ENCODE measurements at places on chromosomes 13 and 19.

DNA sequence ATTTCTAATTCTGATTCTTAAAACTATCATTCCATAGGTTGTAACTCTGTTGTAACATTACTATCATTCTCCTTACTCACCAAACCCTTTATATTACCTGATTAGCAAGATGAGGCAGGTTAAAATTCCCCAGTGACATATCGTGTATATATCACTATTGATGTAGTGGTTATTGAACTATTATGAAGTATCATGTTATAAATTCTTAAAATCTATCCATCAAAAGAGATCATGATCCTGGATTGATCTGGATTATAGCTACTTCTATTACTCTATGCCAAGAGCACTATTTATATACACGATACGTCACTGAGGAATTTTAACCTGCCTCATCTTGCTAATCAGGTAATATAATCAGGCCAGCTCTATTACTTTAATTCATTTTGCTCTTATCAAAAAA, 533.9 kb downstream of the SLITRK6 start:
- no peak for DNase-seq

- no peak for DNase-seq
Measured at GRCh38 chr13:92681239-92681638, 545.4 kb upstream of the GPC6 start.

DNA sequence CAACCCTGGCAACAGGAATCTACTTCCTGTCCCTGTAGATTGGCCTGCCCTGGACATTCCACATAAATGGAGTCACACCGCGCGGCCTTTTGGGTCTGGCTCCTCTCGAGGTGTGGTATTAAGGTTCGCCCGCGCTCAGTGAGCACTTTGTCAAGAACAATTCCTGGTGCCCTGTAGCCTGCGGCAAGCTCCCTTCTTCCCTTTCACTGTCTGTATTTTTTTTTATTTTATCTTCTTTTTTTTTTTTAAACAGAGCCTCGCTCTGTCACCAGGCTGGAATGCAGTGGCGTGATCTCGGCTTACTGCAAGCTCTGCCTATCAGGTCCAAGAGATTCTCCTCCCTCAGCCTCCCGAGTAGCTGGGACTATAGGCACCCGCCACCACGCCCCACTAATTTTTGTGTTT, 28.3 kb downstream of the PEX11G start:
- DNase-seq, result no peak

GRCh38 chr19:4115050-4115817, 8.7 kb downstream of the MAP2K2 start:
- no peak for DNase-seq

DNA sequence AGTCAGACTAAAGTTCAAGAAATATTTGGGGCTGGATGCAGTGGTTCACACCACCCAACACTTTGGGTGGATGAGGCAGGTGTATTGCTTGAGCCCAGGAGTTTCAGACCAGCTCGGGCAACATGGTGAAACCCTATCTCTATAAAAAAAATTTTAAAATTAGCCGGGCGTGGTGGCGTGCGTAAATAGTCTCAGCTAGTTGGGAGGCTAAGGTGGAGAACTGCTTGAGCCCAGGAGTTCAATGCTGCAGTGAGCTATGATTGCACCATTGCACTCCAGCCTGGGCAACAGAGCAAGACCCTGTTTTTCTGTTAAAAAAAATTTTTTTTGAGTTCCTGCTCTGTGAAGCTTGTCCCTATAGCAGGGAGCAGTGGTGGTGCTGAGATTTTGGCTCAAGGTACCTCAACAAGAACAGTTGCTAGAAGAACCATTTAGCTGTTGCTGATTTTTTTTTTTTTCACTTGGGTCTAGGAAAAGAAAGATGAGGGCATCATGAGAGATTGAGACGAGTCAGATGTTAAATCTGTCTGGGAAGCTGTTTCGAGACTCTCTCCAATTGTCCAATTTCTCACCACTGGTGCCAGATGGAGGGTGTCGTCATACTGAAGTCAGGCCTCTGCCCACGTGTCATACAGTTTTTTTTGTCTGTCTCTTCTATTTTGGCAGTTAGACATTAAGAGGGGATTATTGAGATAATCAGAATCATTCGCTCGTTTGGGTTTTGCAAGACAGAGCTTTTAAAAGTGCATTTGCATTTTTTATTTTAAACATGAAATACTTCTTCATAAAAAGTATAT, 3.7 kb downstream of the SLC25A42 start:
- DNase-seq, result no peak

DNA sequence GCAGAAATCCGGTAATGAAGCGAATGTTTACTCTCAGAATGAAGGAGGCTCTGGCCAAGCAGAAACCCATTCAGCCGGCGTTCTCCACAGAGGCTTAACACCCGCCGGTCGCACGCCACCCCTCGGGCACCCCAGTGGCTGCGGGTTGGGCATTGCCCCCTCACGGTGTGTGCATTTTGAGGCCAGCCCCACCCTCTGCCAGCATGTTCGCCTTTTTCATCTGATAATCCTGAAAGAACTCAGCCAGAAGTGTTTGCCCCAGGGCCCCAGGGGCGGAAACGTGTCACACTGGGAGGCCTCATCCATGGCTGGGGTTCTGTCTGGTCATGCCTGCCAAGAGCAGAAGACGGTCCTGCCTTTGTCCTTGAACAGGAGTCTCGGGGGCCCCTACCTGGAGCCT, 34.2 kb downstream of the COMP start:
- no peak for DNase-seq

- peak; percentile 52 for DNase-seq
Measured at GRCh38 chr19:19643158-19644053, at the start of gene GMIP. Gene GMIP, minus strand, starts transcription at chr19:19643657. Its CDS starts 128 bp downstream, at chr19:19643529.

GRCh38 chr13:114118086-114118485, 14.3 kb downstream of the RASA3 start:
- no peak for DNase-seq

DNA sequence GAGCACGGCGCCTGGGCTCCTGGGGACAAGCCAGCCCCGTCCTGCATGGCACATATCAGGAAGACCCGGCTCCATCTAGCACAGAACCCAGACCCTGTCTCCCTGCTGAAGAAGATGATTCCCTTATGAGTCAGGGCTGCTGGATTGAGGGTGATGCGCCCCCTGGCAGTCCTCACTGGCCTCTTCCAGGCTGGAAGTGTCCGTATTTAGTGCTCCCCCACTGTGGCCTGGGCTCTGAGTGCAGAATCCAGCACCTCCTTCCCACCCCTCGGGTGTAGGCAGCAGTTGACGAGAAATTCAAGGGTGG, 14.9 kb downstream of the COMP start:
- DNase-seq, result no peak

- no peak for DNase-seq
Measured at GRCh38 chr13:39389013-39389412, 214.0 kb downstream of the LHFPL6 start.

- peak; percentile 87 for DNase-seq
Measured at GRCh38 chr13:36420437-36420891, 11.8 kb upstream of the CCNA1 start.

GRCh38 chr13:53474878-53475277, 446.3 kb downstream of the OLFM4 start:
- DNase-seq, result no peak

- no peak for DNase-seq
Measured at GRCh38 chr19:11295665-11296245, at the start of gene TSPAN16. Gene TSPAN16, plus strand, starts transcription at chr19:11296160. Its CDS starts 138 bp downstream, at chr19:11296298.

GRCh38 chr19:3047496-3048189, 14.7 kb downstream of the TLE5 start:
- peak; percentile 54 for DNase-seq

DNA sequence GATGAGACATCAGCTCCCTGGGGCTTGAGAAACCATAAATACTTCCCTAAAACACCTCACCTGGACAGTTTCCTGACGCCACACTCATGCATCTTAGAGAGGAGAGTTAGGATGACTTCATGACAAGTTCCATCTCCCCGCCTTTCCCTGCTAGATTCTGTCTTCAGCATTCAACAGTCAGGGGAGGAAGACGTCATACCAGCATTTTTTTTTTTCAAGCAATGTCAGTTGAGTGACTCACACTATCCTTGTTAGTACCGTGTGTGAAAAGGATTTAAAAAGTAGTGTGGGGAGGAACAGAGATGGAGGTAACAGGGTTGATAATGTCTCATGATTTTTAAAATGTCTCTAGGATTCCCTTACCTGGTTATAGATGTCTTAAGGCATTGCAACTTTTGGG, at the start of gene OR7D2:
TSS of gene OR7D2 (plus strand) at position 79 of the 400 bp plus-strand sequence. CDS start 6,803 bp downstream, outside the sequence.
- no peak for DNase-seq

DNA sequence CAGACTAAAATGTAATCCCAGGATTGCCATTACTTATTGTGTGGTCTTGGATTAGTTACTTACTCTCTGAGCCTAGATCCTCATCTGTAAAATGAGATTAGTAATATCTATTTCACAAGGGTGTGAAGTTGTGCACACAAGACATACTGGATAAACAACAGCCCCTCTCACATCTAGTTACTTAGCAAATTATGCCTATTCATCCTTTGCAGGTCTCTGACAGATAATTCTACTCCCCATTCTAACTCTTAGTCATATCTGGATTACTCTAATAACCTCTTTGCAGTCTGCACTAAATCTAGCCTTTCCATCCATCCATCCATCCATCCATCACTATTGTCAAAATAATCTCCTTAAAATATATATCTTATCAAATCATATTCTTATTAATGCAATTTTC, 12.4 kb downstream of the MTRF1 start:
- DNase-seq, result no peak

- DNase-seq, result no peak
Measured at GRCh38 chr13:72567566-72567965, 159.9 kb downstream of the MZT1 start.

- no peak for DNase-seq
Measured at GRCh38 chr19:18776736-18777135, 14.4 kb downstream of the COMP start.

DNA sequence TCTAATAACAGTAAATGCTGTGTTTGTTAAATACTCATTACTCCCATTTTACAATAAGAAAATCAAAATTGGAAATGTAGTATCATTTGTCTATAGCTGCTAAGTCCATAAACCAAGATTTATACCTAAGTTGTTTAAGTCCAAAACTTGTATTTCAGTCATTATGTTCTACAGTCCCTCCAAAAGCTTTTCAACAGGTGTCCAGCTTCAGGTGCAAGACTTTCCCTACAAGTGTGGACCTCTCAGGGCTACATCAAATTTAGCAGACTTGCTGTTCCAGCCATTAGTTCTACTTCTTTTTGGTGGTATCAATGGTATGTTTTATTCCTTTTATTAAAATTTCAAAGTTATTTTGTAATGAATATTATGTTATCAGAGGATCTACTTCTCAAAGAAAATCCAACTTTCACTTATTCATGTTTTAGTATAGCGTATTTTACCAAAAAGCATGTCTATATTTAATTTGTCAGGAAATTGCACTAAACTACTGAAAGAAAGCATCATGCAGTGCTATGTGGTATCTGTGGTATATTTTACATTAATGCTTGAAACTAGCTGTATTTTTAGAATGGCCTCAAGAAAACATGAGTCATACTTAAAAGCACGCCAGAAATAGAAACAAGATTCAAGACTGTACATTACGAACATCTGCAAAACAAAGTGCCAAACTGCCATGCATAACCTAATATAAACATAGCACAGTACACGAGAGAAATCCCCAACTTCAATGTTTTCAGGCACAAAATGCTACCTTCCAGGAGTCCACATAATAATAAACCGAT, 44.5 kb downstream of the VWA8 start:
- DNase-seq, result peak; percentile 37

DNA sequence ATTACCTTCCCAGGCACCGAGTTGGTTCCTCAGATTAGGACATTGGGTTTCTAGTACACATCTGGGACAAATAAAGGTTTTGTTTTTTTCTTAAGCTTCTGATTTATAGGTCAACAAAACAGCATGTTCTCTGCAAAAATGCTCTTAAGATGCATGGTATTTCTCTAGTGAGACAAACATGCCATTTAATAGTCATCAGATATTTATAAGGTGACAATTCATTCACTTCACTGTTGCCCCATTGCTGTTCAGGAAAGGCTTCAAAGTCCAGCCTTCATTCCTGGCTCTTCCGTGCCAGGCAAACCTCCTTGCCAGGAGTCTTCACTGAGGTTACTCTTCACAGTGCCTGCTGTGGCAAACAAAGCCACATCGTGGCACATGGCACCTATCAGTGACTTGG, 156.3 kb upstream of the FNDC3A start:
- DNase-seq, result no peak

DNA sequence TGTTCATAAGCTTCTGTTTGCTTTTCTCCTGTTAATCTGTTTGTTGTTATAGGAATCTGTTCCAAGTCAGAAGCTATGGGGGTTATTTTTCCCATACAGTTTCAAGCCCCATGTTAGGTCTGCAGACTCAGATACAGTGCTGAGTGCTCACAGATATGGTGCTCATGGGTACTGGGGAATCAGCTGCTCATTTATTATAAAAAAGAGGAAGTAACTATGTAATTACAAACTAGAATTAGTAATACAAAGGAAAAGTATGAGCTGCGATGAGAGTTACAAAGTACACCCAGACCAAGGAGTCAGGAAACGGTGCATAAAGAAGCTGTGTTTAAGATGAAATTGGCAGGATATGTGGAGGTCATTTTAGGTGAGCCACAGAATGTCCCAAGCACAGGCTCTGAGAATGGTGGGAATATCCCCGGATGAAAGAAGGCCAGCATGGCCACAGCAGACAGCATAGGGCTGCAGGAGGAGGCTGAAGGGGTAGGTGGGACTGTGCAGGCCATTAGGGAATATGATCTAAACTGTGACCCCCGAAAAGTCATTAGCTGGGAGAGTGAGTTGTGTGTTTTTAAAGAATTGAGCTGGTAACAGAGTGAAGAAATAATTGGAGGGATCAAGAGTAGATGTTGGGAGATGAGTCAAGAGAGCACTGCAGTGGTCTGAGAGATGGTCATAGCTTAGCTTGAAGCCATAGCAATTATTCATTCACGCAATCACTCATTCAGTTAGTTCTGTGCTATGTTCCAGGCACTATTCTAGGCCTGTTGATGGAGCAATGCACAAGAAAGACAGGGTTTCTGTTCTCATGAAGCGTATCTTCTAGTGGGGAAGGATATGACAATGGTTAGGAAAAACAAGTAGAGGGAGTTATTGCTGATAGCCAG, 177.4 kb upstream of the UBL3 start:
- DNase-seq, result no peak

GRCh38 chr13:46795321-46795720, 1.6 kb downstream of the ESD start:
- DNase-seq, result no peak

DNA sequence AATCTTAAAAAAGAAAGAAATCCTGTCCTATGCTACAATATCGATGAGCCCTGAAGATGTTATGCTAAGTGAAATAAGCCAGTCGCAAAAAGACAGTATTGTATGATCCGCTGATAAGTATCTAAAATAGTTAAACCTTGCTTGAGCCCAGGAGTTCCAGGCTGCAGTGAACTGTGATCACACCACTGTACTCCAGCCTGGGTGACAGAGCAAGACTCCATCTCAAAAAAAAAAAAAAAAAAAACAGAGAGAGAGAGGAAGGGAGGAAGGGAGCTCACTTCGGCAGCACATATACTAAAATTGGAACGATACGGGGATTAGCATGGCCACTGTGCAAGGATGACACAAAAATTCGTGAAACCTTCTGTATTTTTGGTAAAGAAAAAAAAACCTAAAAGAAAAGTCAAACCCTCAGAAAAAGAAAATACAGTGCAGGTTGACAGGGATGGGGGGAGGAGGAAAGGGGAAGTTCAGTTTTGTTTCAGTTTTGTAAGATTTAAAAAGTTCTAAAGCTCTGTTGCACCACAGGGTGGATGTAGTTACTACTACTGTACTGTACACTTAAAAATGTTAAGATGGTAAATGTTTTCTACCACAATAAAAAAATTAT, 8.4 kb downstream of the CLASRP start:
- no peak for DNase-seq

Data from SK-MEL-5 (cell line).